T follicular helper cell (primary cell): ENCODE measurements at places on chromosomes 5 and 9.

- no peak for DNase-seq
Observed at GRCh38 chr5:158487156-158487555, 612.6 kb downstream of the EBF1 start.

- no peak for DNase-seq
Observed at GRCh38 chr5:37436146-37436934, 57.2 kb downstream of the WDR70 start.

- DNase-seq = no peak
Observed at GRCh38 chr5:172170251-172170701, 17.7 kb downstream of the STK10 start.

DNA sequence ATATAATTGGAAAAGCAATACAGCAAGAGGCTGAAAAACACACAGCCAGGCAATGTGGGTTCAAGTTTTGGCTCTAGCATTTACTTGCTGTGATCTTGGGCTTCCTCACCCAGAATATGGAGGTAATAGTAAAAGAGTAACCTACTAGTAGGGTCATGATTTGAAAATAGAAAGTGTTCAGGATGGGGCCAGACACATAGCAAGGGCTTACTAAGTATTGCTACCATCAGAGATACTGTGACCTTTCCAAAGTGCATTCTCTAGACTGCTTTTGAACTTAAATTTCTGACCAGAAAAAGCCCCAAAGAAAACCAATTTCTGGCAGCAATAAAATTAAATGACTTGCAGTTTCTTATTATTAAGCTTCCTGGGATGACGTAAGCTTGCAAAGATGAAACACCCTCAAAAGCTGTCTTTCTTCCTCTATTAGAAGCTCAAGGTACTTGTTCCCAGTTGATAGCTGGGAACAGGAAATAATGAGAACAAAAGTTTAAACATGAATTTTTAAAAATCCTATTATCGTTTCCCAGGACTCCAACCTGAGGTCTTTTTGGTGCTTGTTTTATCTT, 20.3 kb downstream of the SLC45A2 start:
- DNase-seq = no peak

DNA sequence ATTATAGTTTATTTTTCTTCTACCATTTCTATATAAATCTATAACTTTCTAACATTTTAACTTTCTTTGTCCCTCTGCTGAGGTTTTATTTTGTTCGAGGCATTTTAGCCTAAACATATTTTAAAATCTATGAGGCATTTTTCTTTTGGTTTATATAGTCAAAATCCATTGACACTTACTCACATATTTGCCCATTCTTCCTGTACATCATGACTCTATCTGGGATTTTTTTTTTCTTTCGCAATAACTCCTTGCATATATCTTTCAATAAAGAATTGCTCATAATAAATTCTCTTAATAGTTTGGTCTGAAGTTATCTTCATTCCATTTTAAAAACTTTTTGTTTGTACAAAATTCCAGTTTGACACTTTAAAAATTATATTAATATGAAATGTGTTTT, 632.3 kb downstream of the TLE4 start:
- no peak for DNase-seq
